ENCODE measurements at places on chromosomes 1 and 21. TPM values are rescaled to one million over a fixed set of nuclear protein-coding genes. Genes with fewer than 3 reads are reported as not detected.
A peak's percentile ranks its signal among the peaks of the same experiment; 100 is the strongest.

DNA sequence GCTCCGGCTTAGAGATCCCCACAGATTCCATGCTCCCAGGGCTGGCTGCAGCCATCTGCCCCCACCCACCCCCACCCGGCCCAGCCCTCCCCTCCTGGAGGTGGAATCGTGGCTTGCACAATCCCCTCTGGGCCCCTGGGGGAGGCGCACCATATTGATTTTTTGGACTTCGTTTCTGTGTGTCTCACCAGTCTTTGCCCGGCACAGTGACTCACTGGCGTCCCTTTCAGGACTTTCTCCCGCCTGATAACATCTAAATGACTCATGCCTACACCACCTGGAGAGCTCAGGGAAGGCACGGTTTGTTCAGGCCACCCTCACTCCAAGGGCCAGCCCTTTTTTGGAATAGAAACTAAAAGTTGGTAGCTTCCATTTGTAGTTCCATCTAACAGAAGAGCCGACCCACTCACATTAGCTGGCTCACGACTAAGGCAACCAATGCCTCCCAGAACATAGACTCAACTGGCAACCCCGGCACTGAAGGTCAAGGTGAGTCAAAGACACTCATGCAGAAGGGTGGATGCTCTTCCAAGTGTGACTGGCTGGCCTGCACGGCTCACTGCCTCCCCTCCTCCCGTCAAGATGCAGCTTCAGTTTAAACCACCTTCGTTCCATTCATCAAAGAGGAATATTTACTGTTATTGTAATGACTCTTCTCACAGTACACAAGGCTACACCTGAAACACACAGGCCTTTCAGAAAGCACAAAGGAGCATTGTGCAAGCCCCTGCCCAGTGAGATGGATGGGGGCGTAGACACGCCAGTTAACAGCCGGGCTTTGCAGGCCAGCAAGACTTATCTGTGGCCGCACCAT lies 18.1 kb upstream of the ETS2 start:
- DNase-seq: peak; percentile 75

DNA sequence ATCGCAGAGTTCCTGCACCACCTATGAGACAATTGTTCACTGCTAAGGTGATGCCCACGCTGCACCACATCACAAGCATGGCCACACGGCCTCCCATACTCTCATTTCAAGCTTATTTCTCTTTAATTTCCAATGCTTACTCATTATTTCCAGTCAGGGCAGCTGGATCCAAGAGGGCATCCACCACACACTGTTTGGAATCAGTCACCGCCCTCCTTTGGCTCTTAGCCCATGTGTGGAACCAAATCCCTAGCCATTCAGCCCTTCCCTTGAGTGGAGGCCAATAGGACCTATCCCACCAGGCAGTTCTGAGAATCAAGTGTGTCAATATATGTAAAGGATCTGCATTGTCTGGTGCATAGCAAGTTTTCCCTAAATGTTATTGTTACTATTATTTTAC lies 26.3 kb upstream of the PALMD start:
- no peak for DNase-seq

GRCh38 chr1:185966471-185966870 lies 232.3 kb downstream of the HMCN1 start:
- no peak for DNase-seq

The FAM177B gene
- total RNA-seq: not detected

DNA sequence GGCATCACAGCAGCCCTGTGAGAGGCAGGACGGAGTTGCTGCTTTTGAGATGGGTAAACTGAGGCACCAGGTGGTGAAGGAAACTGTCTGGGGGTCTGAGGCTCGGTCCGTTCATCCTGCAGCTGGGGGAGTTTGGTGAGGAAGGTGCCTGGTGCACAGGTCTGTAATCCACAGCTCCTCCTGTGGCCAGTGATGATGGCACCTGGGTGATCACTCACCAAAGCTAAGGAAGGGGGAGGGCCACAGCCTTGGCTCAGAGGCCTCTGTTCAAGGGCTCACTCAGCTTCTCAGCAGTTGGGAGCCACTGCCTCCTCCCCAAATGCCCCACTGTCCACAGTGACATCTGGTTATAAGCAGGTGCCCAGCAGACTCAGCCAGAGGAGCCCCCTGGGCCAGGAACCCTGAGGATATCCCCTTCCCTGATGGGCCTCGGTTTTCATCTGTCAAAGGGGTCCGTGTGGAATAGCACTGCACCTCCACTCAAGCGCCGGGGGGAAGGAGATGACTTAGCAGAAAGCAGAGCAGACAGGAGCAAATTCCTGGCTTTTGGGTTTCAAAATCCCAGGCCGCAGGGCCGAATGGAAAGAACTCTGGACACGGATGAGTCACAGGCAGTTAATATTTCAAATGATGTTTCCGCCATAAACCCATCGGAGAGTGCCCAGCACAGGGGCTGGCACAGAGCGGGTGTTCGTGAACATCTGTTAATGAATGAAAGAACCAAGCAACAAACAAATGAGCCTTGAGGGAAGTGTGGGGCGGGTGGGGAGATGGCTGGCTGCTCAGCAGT lies 82.8 kb downstream of the DMRTB1 start:
- no peak for DNase-seq

GRCh38 chr1:241717975-241718374 lies 65.9 kb downstream of the WDR64 start:
- DNase-seq: no peak

DNA sequence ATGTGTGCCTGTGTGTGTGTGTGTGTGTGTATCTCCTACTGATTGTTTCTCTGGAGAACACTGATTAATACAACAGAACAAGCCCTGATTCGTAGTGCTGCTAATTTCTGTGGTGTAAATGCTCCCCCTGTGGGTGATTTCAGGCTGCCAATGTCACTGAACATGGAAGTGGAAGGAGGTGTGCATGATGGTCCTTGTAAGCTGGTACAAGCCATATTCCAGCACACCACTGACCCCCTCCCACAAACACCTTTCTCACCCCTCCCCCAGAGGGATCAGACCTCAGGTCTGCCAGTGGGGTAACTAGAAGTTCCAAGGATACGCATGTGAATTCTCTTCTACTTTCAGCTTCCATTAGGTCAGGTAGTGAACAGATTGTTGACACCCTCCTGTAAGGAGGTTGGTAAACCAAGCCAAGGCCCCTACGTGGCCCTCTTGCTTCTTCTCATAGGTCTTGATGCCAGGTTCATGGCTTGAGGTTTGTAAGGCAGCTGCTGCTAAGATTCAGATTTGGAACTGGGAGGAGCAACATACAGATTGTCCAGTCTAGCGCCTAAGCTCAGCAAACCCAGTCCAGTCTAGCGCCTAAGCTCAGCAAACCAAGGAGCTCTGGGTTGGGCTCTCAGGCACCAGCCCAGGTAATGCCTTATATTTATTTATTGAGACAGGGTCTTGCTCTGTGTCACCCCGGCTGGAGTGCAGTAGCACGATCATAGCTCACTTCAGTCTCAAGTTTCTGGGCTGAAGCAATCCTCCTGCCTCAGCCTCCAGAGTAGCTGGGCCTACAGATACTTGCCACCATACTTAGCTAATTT lies 38.7 kb downstream of the DHCR24 start:
- DNase-seq: no peak

DNA sequence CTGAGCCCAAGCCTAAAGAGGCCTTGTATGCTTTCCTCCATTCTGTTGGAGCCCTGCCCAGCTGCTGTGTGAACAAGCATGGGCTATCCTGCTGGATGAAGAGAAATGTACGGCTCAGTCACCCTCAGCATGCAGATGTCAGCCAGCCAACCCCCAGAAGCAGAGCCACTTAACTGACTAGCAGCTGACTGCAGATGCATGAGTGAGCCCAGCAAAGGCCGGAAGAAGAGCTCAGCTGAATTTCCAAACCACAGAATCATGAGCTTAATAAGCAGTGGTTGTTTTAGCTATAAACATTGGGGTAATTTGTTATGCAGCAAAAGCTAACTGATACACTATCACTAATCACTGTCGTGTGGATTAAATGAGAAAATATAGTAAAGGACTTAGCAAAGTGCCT lies 39.0 kb downstream of the FOXO6 start:
- DNase-seq: peak; percentile 80

The CSMD2 gene
- not detected for total RNA-seq

DNA sequence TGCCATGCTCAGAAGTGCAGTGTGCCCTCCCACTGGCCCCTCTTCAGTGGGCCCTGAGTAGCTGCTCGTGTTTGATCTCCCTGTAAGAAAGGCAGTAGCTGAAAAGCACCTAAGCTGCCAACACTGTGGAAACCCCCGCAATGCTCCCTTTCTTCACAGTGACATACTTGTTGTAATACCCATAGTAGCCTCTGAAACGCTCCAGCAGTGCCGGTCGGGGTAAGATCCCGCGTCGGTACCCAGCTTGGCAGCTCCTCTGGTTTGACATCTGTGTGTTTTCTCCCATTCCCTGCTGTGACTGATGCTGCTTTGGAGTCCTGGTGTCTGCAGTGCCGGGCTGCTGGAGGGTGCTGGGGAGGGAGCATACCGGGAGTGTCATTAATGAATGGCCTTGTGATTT lies 3.6 kb downstream of the CHAF1B start:
- DNase-seq: peak; percentile 34

The CD1B gene
- not detected for total RNA-seq

- DNase-seq: no peak
Measured at GRCh38 chr1:227994632-227995300, 12.0 kb upstream of the WNT3A start.

GRCh38 chr21:37032877-37033471 lies 26.5 kb downstream of the RIPPLY3 start:
- DNase-seq: no peak

DNA sequence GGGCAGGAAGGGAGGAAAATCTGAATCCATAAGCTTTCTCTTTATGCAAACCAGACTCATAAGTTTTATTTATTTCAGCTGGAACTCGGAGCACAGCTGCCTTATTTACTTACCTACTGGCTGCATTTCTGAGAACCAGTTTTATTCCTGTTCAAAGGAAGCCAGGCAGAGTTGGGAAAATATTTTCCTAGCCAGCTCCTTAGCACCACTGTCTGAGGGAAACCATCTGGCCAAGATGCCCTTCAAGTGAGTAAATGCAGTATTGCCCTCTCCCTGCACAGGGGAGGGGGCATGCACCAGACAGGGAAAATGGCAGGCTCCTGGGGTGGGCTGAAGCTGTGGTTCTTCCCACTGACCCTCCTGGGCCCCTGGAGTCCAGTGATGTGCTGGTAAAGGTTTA lies 28.9 kb upstream of the FMOD start:
- no peak for DNase-seq

GRCh38 chr1:22055463-22055862 lies 3.0 kb downstream of the CDC42 start:
- DNase-seq: no peak

GRCh38 chr21:37461479-37461878 lies 94.9 kb downstream of the DYRK1A start:
- no peak for DNase-seq

DNA sequence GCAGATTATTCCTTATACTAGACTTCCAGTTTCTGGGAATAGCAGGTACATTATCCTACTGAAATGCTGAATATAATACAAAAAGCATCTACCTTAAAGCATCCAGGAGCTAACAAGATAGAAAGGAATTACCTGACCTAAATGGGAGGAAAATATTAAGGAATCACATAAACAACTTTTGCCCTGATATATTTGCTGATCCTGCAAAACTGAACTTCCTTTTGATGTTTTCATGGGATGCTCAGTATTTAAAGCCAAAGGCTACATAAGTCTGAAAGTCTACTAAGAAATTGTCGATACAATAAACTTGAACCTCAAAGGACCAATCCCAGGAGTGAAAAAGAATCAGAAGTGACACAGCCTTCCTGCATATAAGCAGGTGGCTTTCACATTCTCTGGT lies 85.6 kb upstream of the C1orf21 start:
- DNase-seq: no peak

DNA sequence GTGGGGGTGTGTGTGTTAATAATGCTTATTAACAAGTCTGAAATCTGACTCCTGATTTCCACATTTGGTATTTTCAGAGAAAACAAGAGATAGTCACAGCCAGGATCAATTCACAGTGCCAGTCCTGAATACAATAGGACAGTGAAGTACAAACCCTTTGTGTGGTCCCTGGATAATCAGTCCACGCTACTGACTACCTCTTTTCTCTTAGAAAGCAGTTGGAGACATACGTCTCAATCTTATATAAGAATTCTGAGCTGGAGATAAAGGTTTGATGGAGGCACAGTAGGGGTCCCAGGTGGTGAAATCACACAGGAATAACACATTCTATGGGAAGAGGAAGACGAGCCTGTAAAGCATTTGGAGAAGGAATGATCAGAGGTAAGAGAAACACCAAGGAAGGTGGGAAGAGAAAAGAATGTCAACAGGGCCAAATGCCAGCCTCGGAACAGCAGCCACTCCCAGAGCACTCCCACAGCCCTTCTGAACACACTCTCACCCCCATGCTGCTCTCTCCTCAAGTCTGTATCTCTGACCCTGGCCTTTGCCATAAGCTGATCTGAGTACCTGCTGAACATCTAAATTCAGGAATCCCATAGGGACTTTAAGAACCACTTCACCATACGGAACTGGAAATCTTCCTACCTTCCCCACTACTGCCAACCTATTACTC lies 48.6 kb downstream of the TRAF5 start:
- no peak for DNase-seq

The CHML gene
- 11.8 TPM for total RNA-seq

The LZIC gene
- 34.6 TPM for total RNA-seq

GRCh38 chr1:25993197-25993951 lies 4.5 kb downstream of the PAFAH2 start:
- no peak for DNase-seq

The REN gene
- total RNA-seq: not detected

The CYP4B1 gene
- total RNA-seq: 29.4 TPM

The VWA1 gene
- 36.7 TPM for total RNA-seq

All from thyroid gland (tissue), 4 donors.